ENCODE measurements at places on chromosomes 13 and 19.
A peak's percentile ranks its signal among the peaks of the same experiment; 100 is the strongest.

DNA sequence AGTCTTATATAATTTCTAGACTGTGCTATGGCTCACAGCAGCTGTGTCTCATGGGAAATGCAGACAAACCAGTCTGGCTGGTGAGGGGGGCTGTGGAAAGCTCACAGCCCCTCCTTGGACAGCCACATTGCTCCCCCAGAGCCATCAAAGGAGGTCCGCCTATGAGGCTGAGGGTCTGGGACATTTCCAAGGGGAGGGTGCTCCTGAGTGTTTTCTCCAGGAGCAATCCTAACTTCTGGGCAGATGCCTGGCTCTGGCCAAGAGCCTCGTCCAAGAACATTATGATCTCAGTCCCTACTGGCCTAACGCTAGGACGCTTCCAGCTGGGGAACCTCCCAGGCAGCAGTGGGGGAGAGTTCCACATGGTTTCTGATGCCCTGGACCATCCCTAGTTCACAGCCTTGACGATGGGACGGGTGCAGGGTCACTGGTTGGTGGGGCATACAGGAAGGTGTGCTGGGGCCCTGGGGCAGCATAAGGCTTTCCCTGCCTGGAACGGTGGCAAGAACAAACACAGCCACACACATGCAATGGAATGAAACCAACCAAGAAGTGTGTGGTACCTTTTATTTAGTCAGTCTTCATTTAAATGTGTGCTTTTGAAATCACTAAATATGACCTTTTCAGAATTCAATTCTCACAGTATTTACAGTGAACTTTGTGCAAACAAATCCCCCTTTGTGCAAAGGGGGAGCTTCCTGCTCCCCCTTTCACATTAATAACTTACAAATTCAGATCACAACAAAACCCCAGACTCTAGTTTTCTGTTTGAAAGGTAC is 60.6 kb downstream of the CDADC1 start:
- DNase-seq: no peak

- no peak for DNase-seq
These were observed 1.1 kb upstream of the SHC2 start for GRCh38 chr19:461721-462551.

GRCh38 chr19:53981376-53981951 is 10.0 kb upstream of the CACNG6 start:
- DNase-seq: no peak

- DNase-seq: no peak
These were observed 79.6 kb upstream of the DOCK9 start for GRCh38 chr13:99057310-99057975.

DNA sequence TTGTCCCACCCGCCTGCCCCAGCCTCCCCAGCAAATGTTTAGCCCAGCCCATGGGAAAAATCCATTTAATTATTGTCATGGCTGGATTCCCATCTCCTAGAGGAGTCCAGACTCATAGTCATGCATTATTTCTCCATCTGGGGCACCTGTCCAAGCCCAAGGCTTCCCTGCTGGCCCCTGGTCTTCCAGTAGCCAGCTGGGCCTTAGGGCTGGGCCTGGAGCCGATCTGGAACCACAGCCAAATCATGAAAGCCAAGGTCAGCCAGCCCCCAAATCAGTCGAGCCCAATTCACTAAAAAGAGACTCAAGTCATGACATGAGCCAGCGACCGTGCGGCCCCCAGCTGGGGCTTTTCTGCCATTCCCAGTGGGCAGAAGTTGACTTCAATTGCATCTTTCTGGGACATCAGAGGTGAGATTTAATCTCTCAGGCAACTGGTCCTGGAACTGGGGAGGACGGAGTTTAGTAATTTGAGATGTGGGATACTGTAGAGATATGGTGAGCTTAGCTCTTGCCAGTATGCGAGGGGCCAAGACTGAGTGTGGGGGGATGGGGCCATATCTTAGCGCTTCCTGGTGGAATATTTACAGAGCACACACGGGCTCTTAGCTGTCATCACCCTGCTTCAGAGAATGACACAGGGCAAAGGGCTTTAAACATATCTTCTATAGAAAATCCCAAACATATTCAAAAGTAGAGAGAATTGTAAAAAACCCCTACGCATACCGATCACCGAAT is 9.4 kb upstream of the PGLYRP2 start:
- no peak for DNase-seq

DNA sequence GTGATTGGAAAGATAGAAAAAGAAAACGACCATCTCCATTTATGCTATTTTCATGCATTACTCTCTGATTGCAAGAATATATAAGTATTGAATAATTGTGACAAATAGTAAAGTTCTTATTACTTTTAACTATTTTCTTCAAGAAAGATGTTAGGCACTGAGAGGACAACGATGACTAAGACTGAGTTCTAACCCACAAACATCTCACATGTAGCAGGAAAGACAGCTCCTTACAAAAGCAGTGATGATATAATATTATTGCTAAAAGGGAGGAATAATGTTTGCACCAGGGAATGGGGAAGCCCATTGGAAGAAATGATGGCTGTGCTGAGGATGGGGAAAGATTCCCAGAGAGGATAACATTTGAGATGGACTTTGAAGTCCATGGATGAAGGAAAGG is 22.6 kb downstream of the RXFP2 start:
- no peak for DNase-seq

GRCh38 chr19:5718579-5719273 is 1.2 kb downstream of the LONP1 start:
- peak; percentile 71 for DNase-seq

DNA sequence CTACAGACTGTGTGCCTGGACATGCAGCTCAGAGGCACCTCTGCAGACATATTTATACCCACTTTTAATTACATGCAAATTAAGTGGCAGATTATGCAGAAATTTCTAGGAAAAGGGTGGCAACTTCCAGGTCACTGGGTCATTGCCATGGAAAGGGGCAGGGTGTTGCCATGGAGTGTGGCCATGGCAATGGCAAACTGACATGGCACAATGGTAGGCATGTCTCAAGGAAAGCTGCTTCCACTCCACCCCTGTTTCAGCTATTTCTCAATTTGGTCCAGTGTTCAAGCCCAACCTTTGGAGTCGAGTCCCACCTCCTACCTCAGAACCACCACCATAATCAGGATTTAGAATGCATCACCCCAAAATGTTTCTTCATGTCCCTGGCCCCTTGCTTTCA is 170.7 kb upstream of the TSHZ3 start:
- no peak for DNase-seq

DNA sequence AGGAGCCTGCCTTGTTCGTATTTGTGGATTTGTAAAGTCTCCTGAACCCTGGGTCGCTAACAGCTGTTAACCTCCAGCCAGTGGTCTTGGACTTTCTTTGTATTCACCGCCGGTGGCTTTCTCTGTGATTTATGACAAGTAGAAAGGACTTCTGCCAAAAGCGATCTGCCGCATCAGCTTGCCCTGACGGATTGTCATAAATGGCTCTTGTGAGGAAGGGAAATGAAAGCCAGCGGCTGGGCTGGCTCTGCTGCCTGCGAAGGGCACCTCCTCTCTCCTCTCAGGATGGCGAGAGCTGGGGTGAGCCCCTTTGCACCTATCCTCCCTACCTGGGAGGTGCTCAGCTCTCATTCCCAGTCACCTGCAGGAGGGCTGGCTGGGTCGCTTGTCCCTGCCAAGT is 25.6 kb downstream of the DHRS12 start:
- DNase-seq: no peak
